NCI-H524 treated with DMSO at 0.1 percent for 48 hours (cell line): ENCODE measurements at places on chromosomes 4 and X.

GRCh38 chr4:170476351-170476750 is 386.6 kb upstream of the AADAT start:
- DNase-seq: no peak

GRCh38 chr4:71251261-71251660 is 87.6 kb upstream of the SLC4A4 start:
- DNase-seq: no peak

- no peak for DNase-seq
These were observed 52.4 kb downstream of the ENPP6 start for GRCh38 chr4:184165291-184165690.

DNA sequence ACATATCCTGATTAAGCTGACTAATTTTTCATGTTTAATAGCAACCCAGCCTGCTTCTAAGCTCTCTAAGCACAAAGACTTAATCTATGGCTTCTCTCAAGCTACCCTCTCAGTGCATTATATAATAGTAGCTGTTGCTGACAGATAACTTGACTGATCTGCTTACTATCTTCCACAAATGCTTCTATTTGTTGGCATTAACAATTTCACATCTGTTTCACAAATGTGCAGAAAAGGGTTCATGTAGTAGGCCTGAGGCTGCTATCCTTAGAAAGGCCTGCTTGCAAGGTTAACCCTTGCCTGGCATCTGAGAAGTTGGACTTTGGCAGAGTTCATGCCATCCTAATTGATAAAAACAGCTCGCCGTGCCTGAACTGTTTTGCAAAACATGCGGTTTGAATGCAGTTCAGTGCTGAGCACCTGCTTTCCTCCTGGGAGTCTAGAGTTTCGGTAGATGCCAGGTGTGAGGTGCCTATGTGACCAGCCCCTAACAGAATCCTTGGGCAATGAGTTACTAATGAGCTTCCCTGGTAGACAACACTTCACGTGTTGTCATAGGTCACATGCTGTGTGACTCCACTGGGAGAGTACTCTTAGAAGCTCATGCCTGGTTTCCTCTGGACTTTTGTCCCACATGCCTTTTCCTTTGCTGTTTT is 68.4 kb downstream of the NSG1 start:
- DNase-seq: no peak

DNA sequence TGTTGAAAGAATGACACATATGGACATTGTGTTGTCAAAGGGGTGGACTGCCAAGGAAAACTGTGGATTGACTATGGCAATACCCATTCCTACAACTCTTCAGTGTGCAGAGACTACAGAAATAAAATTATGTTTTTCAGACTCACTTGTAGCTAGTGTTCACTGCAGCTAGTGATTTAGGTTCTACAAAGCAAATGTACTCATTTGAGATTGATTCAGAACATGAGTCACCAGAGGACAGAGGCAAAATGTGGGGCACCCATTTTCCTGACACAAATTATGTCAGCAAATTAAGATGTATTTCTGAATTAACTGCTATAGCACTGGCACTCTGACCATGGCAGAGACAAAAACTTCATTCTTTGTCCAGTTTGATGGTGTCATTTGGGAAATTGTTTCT is 40.7 kb downstream of the SPCS3 start:
- DNase-seq: no peak
